ENCODE measurements at places on chromosomes 5 and 9. TPM values are rescaled to one million over a fixed set of nuclear protein-coding genes. Genes with fewer than 3 reads are reported as not detected.

FBP1 gene
- 0.91 TPM for polyA plus RNA-seq

MARVELD2 gene
- 0.25 TPM for polyA plus RNA-seq

C8G gene
- 0.46 TPM for polyA plus RNA-seq

ZFP2 gene
- 3.5 TPM for polyA plus RNA-seq

GRIN1 gene
- not detected for polyA plus RNA-seq

CYSRT1 gene
- 2.5 TPM for polyA plus RNA-seq

SLC6A18 gene
- not detected for polyA plus RNA-seq
